Stimulated activated CD4-positive, alpha-beta T cell treated with anti-CD3 and anti-CD28 coated beads, Interleukin-1b, Interleukin-23, amount 100 ng/mL, for 1 hour (primary cell): ENCODE measurements at places on chromosomes 7 and 10.
A peak's percentile ranks its signal among the peaks of the same experiment; 100 is the strongest.

DNA sequence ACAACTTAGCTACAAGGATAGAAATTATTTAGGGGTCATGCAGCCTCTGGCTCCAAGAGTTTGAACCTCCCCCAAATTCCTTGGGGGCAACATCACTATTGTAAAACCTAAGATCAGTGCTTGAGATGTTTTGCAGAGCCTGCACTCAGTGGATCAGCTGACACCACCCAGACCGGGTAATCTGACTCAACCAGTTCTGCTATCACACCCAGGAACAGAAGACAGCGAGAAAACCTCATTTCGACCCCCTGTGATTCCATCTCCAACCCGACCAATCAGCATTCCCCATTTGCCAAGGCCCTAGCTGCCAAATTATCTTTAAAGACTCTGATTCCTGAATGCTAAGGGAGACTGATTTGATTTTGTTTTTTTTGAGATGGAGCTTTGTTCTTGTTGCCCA lies 5.2 kb downstream of the TACR2 start:
- DNase-seq = no peak

- no peak for DNase-seq
These were observed 382.5 kb upstream of the KIAA1217 start for GRCh38 chr10:23826421-23826820.

- no peak for DNase-seq
These were observed 40.3 kb downstream of the PDGFA start for GRCh38 chr7:479115-479947.

GRCh38 chr10:63665670-63666134 lies 144.5 kb downstream of the REEP3 start:
- DNase-seq = no peak

DNA sequence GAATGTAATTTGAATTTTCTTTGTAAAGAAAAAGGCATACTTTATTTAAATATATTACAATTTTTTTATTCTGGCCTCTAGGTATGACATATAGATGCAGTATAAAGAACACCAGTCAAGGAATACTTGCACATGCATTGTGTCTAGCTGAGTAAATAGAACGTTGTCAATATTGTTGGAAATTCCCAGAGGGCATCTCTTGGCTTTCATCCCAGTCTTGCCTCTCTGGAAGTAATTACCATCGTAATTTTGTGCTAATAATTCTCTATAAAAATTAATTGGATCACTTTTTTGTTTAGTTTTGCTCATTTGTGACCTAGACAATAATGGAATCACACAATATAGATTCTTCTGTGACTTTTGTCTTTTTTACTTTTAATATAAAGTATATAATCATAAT lies 1052.3 kb upstream of the CELF2 start:
- DNase-seq = no peak

GRCh38 chr10:11225935-11226334 lies 208.3 kb downstream of the CELF2 start:
- DNase-seq = peak; percentile 18

GRCh38 chr7:44046321-44047061 lies 2.0 kb downstream of the DBNL start:
- DNase-seq = no peak

GRCh38 chr7:48301201-48301600 lies 129.9 kb downstream of the ABCA13 start:
- no peak for DNase-seq

- DNase-seq = no peak
These were observed 51.2 kb upstream of the CARD11 start for GRCh38 chr7:3094701-3095445.

- no peak for DNase-seq
These were observed 149.0 kb downstream of the NRCAM start for GRCh38 chr7:108307194-108307593.

DNA sequence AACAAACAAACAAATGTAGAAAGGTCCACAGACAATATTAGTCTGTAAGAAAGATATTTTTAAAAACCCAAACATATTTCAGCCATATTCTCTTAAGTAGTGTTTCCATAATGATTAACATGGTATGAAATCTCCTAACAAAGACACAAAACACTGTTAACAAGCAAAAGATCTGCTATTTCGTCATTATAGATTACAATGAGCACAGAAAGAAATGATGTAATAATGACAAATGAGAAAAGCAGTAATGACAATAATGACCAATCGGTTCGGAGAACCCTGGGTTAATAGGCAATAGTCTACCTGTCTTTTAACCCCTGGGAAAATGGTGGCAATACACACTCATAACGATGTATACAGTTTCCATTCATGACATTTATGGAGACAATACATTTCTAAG lies 39.5 kb upstream of the NCAPG2 start:
- DNase-seq = no peak

DNA sequence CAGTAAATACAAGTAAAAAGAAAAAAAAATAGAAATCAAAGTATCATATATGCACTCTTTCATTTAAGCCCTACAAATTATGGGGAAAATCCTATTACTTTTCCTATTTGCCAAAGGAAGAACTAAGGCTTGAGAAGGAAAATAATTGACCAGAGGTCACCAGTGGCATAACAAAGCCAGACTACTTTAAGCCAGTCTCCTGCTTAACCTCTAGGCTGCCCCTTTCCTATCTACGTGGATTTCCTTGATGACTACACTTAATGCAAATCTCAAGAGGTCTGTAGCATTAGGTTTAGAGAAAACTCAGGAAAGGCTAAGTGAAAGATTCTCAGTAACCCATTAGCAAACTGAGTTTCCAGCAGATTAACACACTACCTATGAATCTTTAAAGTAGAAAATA lies 49.8 kb downstream of the TPK1 start:
- DNase-seq = no peak

DNA sequence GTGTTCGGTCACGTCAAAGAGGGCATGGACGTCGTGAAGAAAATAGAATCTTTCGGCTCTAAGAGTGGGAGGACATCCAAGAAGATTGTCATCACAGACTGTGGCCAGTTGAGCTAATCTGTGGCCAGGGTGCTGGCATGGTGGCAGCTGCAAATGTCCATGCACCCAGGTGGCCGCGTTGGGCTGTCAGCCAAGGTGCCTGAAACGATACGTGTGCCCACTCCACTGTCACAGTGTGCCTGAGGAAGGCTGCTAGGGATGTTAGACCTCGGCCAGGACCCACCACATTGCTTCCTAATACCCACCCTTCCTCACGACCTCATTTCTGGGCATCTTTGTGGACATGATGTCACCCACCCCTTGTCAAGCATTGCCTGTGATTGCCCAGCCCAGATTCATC lies 6.5 kb downstream of the PPIF start:
- no peak for DNase-seq

- no peak for DNase-seq
These were observed 1.3 kb upstream of the POT1 start for GRCh38 chr7:124930655-124931597.

DNA sequence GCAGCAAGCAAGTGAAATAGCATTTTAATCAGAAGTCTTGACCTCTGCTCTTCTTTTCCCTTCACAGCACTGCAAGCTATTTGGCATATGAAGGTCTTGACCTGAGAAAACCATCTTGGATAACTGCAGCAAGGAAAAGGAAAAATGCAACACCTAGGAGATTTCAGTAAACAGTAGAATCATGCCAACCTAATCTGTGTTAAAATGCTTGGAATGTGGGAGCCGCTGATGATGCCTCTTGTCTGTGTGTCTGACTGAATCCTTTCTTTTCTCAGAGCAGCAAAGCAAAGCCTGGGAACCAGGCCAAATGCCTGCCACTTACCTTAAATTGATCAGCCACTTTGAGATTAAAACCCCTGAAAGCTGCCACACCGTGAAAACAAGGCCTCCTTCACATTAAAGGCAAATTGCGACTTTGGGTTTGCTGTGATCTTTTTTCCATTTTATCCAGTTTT lies 80.4 kb upstream of the CDK6 start:
- no peak for DNase-seq

DNA sequence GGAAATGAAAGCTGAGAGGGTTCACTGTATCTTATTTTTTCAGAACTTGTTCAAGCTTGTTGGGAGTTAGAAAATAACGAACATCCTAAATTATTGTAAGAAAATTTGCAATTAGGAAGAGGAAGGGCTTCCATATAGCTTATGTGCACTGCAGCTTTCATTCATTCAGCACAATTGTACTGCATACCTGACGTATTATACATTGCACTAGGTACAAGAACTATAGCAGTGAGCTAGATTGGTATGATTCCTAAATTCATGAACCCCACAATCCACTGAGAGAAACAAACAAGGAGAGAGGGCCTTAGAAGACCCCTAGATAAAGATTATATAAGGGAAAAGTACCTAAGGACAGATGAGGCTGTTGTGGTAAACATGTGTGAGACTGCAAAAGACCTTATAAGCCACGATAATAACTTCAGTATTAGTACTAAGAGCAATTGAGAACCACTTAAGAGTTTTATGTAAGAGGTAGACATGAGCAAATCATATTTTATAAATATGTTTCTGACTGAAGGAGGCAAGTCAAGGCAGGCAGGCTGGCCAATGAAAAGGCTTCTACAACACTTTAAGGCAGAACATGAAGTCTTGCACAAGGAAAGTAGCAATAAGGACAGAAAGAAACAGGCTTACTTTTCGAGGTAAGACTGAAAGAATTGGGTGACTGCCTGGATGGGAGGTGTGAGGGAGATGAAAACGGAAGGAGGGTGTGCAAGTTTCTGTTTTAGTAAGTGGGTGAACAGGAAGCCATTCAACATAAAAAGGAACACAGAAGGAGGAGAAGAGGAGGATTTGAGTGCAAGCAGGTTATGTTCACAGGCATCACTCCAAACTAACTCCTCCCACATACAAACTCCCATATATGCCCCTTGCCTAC lies 77.9 kb upstream of the LRRN3 start:
- DNase-seq = no peak

GRCh38 chr7:255038-255435 lies 34.9 kb upstream of the FOXL3 start:
- no peak for DNase-seq

GRCh38 chr10:5835446-5836095 lies 22.3 kb upstream of the GDI2 start:
- DNase-seq = no peak

DNA sequence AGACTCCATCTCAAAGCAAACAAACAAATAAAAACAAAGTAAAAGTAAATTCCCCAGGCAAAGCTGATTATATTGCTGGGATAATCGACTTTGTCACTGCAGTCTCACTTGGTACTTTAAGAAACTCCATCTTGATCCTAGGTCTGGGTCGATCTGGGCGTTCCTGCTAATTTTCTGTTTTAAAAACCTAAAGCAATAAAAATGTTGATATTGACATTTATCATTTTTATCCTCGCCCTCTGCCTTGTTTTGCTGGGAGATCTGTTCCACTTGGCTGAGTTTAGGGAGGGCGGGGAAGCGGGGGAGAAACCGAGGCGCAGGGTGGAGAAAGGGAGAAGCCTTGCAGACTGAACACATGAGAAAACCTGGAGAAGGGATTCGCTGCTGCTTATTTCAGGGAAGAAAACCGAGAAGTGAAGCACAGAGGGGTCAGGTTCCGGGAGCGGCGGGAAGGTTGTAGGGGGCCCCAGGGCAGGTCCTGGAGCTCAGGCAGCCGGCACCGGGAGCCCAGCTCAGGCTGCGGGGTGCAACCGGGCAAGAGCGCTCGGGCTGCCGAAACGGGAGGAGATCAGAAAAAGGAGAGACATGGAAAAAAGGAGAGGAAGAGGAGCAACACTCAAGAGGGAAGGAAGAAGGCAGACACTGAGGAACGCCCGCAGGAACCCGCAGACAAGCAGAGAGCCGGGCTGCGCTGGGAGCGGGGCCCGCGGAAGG lies 27.3 kb upstream of the KMT2C start:
- no peak for DNase-seq

DNA sequence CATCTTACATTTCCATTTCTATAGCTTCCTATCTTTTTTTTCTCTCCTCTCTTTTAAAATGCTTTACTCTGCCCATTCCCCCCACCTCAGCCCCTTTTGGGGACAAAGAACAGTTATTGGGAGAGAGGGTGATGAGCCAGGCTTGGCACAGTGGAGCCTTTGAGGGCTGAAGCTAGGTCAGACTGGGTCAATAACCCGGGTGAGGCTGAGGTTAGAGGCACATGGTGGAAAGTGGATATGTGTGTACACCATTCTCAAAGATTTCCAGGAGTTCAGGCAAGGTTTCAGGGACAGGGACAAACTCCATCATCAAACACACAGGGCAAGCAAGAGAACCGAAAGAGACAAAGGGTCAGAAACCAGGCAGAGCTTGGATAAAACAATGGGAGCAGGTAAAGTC lies 11.5 kb downstream of the ABCB4 start:
- no peak for DNase-seq

GRCh38 chr10:122326806-122327205 lies 47.7 kb upstream of the PLEKHA1 start:
- DNase-seq = no peak

GRCh38 chr7:128791972-128792327 lies 182 bp downstream of the CCDC136 start:
- DNase-seq = no peak

DNA sequence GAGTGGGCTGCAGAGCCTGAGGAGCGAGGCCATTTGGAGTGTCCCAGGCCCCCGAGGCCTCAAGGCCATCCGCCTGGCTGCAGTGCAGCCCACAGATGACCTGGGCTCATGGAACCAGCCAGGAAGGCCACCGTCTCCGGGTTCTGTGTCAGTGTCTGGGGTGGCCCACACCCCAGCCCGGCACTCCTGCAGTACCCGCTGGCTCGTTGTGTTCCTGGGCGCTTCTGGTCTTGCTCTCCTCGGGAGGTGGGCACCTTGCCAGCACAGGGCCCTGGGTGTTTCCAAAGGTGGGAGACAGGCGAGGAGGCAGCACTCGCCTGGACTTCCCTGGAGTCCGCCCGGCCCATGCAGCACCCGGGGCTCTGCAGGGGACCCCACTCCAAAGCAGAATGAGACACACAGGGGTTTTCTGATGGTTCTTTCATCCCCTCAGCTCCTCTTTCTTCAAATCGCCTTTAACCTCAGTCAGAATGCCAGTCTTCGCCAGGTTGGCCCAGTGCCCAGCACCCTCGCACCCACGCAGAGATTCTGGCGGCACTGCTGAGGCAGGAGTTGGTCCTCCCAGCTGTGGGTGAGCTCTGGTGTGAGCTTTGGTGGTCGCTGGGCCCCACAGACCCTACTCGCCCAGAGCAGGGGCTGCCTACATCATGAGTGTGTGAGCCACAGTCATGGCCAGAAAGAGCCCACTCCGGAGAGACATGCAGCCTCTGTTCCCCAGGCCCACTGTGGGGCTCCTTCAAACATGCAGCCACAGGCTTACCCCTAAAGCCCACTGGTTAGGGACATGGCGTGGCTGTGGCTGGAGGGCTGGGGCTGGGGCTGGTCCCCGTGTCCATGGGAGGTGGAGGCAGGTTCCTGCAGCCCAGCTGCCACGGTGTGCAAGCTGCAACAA lies 155.7 kb downstream of the EBF3 start:
- no peak for DNase-seq

GRCh38 chr7:145850636-145851035 lies 266.0 kb upstream of the CNTNAP2 start:
- no peak for DNase-seq

DNA sequence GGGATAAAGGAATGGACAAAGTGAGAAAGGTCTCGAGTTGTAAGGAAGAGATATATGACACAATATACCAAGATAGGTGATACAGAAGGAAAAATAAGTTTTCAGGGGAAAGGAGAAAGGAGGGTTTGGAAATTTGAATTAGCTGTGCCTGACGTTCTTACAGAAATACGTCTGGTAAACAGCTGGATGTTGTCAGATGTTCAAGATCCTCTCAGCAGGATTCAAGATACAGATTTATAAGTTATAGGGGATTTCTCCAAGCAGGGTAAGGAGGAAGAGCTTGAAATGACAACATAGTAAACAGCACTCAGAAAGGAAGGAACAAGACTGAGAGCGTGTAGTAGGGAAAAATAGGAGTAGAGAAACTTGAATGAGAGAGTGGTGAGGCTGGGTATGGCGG lies 1184.1 kb downstream of the TYW1 start:
- no peak for DNase-seq

GRCh38 chr10:78473006-78473405 lies 439.3 kb downstream of the RPS24 start:
- no peak for DNase-seq

GRCh38 chr10:22427890-22428571 lies 82.7 kb downstream of the SPAG6 start:
- no peak for DNase-seq
